ENCODE measurements at places on chromosomes 4 and X.

DNA sequence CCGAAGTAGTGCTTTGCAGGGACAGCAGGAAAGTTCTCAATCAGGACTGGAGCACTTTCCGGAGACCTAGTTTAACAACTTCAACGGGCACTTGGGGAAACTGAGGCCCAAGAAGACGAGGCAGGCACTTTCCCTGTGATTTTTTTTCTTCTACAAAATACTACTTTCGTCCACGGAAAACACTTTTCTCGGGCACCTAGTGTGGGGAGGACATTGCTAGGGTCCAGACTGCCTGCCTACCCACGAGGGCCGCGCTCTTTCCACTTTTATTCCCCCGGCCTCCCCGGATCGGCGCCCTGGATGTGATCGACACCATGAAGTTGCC, 125.4 kb upstream of the CXorf66 start:
- no peak for DNase-seq

DNA sequence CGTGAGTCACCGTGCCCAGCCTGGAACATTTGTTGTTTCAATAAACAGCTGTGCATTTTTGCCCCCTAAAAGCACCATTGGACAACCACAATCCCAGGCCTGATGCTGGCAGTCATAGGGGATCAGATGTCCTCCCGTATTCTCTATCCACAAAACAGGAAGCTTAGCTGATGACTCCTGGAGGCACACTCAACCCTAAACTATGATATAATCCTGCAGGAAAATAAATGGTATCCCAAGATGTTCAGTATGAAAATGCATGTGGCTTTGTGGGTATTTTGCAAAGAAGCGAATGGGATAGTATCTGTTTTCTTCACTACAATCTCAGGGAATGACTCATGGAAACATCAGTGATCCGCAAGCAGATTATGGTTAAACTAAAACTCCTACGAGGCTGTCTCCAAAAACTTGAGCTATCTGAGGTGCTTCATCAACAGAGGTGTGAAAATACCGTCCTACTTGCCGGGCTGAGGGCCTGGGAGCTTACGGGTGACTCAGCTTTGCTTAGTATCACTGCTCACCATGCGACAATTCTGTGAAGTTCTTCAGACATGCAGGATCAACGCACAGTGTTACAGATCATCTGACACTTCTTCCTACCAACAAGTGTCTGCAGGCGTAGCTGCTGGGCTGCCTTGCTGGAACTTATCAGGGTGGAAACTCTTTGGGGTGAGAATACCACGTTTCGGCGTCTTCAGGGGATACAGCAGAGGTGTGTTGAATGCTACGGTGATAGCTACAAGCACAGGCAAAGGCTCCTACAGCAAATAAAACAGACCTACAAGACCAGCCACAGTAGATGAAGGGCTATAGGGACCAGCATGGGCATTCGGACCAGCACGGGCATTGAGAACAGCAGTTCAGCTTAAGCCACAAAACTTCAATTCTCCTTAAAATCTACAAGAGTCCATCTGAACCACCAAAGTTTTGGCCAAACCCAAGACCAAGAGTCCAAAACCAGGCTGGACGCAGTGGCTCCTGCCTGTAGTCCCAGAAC, 148.5 kb downstream of the DHRSX start:
- no peak for DNase-seq

DNA sequence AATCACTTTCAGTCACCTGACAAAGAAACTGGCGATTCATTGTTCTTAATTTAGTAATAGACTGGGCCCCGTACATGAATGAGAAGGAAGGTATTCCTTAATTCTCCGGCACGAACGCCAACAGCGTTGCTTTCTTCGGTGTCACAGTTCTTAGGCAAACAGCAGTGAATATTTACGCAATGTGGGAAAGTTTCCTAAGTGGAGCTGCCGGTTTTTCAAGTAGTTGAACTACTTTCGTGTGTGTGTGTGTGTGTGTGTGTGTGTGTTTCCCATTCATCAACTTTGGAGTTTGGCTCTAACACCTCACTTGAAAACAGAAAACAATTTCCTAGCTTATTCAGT, 651 bp downstream of the NXT2 start:
- DNase-seq, result no peak

- no peak for DNase-seq
Measured at GRCh38 chrX:124791492-124792095, 445.2 kb downstream of the SH2D1A start.

GRCh38 chr4:127778102-127778501, 4.0 kb upstream of the HSPA4L start:
- DNase-seq, result no peak

DNA sequence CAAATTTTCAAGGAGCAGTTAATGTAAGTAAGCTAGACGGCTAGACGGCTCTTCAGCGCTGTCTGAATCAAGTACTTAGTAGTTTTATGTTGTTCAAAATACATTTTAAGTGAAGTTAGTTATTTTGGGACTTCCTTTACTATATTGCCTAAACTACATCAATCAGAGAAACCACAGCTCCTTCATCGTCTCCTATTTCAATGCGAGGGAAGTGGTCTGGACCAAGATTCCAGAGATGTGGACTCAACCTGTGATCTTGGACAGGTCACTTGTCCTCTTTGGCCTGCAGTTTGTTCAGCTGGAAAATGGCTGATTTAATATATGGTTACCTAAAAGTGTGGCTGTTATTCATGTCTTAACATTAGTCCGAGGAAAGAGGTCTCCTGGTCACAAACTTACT, 10.6 kb downstream of the ING2 start:
- DNase-seq, result no peak

DNA sequence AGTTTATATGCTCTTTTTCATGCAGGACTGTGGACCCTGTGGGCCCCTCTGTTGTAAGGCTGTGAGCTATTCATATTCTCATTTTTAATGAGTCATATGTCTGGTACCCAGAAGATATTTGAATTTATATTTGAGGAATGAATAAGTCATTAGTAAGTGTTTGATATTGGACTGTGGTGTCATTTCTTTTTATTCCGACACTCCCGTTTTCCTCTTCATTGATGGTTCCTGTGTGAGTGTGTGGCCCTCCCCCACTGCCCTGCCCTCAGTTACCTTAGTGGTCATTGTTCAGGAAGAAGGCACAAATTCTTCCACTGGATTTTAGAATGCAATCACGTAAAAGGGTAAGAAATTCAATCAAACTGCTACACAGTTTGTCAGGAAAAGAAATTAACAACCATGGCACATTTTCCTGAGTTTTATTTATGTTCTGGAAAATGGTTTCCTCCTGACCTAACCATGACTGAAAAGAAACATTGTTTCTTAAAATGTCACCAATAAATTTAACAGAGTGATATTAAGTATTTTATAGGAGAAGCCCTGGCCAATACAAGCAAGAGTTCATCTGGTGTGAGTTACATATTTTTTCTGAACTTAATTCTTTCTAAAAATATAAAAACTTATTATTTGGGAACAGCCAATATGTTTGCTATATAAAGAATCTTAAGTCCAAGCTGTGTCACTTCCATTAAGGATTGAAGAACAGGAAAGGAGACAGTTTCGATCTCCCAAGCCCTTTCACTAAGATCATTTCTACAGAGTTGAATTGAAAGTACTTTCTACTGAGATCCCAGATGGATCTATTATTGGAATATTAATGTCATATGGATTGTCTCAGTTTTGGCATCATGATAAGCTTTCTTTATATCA, 370.5 kb upstream of the ANXA10 start:
- DNase-seq, result no peak

GRCh38 chr4:20203508-20203907, 48.2 kb upstream of the SLIT2 start:
- no peak for DNase-seq

DNA sequence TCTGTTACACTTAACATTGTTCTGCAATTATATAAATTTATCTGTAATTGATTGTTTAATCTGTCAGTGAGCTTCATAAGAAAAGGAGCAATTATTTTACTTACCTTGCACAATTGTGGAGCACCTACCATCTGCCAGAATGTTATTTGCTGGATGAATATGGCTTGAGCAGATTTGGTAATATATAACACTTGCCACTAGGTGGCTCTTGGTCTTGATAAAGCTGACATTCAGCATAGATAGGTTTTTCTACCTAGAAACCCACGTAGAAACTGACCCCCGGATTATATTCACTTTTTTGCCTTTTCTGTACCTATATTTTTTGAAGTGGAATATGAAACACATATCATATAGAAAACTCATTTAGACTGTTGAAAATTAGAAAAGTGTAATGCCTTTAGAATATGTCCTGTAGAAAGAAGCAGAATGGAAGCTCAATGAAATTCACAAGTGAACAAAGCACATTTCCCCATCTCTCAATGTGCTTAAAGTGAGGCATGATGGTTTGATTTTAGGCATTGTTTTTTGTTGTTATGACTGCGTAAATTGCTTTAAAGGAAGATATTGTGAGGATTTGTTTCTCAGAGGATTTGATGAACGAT, 9.5 kb downstream of the RBPJ start:
- DNase-seq, result no peak

- no peak for DNase-seq
Measured at GRCh38 chr4:156972379-156973015, 898 bp upstream of the PDGFC start.

DNA sequence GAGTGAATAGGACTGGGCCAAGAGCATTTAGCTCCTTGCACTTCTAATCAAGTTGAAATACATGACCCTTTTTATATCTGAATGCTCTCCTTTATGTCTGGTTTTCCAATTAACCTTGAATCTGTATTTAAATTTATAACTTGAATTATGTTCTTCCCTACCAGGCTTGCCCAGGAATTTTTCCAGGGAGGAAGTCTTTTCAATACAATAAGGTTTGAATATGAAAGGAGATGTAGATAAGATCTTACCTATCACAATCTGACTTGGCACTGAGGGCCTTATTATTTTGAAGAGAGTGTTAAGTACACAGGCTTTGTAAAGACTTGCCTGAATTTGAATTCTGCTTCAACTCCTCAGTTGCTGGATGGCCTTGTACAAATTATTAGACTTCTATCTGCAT, 555.7 kb downstream of the PCDH7 start:
- DNase-seq, result no peak

GRCh38 chrX:99939883-99940232, 470.2 kb downstream of the PCDH19 start:
- no peak for DNase-seq

- DNase-seq, result no peak
Measured at GRCh38 chrX:135410861-135411627, 10.7 kb upstream of the SMIM10L2A start.

GRCh38 chr4:181213551-181213950, 1029.7 kb upstream of the TENM3 start:
- no peak for DNase-seq

DNA sequence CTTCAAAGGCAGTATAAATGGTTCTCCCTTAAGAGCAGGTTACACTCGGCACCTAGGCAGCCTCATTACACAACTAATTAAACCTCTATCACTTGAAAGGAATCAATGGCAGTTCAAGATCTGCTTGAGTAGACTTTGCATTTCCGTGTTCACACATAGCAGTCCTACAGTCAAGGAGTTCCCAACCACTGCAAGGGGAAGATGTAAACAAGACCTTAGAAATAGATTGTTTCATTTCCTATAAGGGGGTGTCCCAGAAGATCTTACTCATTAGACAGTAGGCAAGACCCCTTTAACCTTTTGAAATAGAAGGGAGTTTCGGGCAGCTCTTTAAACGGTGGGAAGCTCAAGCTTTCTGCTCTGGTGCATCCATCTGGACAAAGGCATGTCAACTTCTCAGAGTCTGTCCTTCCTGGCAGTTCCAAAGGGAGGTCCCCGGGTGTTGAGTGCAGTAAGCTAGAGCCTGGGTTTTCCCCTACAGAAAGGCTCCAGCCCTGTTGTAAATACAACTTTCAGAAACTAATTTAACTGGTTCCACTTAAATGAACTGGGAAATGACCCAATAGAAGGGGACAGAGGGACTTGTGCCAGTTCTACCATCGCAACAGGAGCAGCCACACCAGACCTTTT, 150.8 kb downstream of the RBMX2 start:
- no peak for DNase-seq

GRCh38 chr4:10183462-10183861, 66.9 kb upstream of the WDR1 start:
- no peak for DNase-seq

GRCh38 chrX:107135049-107135964, 16.7 kb upstream of the RBM41 start:
- DNase-seq, result no peak

DNA sequence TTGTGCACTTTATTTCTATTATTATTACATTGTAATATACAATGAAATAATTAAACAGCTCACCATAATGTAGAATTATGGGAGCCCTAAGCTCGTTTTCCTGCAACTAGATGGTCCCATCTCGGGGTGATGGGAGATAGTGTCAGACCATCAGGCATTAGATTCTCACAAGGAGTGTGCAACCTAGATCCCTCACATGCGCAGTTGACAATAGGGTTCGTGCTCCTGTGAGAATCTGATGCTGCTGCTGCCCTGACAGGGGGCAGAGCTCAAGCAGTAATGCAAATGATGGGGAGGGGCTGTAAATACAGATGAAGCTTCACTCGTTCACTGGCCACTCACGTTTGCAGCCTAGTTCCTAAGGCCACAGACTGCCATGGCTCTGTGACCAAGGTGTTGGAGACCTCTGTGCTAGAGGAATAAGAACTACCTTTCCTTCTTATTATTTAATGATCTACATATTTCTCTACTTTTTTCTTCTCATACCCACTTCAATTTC, 492.9 kb upstream of the INTU start:
- DNase-seq, result no peak

GRCh38 chr4:157444014-157444413, 223.5 kb downstream of the GRIA2 start:
- DNase-seq, result no peak

DNA sequence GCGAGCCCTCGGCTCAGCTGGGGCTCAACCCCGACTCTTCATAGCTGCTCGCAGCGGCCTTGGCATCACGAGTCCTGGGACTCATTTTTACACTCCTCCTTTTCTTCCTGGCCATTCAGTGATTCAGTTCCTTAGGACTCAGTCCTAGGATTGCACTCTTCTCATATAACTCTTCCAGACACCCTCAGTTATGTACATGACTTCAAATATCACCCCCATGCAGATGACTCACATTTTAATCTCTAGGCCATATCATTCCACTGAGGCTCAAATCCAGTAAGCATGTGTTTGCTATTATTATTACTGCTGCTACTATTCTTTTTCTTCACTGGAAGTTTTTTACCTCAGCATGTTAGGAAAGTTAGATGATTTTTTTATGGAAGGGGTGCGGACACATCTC, 14.4 kb downstream of the ITGB1BP2 start:
- DNase-seq, result no peak

DNA sequence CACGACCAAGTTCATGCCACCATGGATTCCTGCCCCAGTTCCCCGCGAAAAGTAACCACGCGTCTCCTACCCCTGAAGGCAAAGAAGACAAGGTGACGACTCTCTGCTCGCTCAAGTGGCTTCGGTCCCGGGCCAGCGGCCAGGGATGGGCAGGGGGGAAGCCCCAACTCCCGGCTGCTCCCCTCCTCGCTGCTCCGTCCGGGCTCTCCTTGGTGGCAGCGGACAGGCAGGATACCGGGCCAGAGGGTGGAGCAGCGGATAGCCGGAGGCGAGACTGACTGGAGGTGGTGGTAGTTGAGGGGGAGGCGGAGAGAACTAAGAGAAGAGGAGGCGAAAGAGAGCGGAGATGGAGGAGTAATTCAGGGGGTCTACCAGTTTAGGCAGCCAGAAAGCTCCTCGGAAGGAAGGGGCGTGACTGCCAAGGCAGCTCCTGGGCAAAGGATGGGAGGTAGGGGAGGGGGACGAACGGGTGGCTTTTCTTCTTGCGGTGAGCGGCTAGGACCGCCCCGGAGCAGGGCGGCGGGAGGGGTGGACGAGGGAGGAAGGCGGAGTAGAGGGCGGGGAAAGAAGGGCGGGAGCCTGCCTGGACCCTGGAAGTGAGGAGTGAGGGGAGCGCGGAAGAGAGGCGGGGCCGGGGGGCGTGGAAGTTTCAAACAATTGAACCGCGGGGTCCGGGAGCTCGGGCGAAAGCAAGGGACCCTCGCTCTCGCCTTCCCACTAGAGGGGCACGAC, at the start of gene AMOT:
TSS of gene AMOT (minus strand) at position 450 of the 732 bp plus-strand sequence. CDS start 17,705 bp downstream, outside the sequence.
- peak; percentile 34 for DNase-seq

All from stimulated activated CD8-positive, alpha-beta memory T cell treated with anti-CD3 and anti-CD28 coated beads, Interleukin-4, amount 100 ng/mL, for 1 hour (primary cell).